ENCODE measurements at places on chromosomes 13 and 19.

GRCh38 chr13:27834095-27834494, 41.8 kb downstream of the GSX1 start:
- DNase-seq = no peak

DNA sequence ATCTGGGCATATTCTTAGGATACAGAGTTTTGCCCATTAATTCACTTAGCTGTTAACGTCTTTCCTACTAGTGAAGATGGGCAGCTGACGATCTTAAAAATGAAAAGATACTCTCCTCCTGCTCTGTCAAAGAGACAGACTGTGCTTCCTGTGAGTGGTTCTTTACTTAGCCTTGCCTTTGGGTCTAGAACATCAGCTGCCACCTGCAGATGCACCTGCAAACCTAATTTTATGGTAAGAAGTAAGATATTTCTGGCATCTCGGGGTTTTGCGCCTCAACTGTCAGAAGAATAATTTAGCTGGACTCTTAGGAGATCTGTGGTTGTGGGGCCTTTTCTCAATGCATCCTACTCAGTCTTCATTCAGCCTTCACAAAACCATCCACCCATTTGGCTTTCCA, 36.2 kb downstream of the TRPC4 start:
- DNase-seq = no peak

DNA sequence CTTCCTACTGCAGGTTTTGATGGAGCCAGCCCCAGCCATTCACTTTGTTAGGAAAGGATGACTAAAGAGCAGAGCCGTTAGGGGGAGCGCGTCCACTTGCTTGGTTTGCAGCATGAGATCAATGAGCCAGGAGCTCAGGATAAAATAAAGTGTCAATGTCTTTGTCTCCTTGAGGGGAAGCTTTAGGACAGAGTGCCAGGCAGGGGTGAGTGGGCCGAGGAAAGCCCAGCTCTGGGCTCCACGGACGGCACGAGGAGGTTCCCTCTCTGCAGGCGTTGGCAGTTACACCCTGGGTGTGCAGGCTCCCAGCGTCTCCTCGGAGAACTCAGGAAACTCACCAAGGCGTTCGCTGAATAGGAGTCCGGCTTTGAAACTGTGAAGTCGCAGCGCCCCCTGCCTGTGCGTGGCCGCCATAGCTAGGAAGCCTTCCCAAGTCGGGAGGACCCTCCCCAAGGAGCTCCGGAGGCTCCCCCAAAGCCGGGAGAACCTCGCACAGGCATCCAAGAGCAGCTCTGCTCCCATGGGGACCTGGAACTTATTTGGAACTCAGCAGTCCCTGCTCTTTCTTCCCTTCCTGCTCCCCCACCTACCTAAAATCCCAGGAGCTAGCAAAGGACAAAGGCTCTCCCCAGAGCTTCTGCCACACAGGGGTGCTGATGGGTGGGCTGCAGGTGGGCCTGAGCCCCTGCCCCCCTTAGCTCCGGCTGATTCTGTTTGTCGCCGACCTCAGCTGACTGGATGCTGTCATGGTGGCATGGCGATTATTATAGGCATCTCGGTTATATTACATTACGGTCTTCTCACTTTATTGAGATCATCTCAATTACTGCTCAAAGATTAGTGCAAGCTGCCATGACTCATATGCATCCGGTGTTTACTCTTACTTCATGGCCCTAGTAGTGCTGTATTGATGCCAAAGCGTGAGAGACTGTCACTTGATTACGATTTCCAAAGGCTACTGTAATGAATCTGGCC, 34.4 kb downstream of the GSX1 start:
- peak; percentile 46 for DNase-seq

DNA sequence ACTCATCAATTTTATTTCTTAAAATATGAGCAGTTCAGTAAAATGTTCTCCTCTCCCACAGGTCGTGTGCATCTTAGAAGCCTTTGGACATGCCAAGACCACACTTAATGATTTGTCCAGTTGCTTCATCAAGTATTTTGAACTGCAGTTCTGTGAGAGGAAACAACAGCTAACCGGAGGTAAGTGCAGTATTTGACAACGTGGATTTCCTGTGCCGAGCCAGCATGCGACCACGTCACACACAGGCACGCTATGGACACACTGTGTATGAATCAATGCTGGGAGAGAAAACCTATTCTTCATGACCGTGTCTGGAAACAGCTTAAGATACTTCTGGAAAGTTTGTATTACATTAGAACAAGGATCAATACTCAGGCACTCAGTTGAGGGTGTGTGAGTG, 268.5 kb downstream of the MYO16 start:
- no peak for DNase-seq

DNA sequence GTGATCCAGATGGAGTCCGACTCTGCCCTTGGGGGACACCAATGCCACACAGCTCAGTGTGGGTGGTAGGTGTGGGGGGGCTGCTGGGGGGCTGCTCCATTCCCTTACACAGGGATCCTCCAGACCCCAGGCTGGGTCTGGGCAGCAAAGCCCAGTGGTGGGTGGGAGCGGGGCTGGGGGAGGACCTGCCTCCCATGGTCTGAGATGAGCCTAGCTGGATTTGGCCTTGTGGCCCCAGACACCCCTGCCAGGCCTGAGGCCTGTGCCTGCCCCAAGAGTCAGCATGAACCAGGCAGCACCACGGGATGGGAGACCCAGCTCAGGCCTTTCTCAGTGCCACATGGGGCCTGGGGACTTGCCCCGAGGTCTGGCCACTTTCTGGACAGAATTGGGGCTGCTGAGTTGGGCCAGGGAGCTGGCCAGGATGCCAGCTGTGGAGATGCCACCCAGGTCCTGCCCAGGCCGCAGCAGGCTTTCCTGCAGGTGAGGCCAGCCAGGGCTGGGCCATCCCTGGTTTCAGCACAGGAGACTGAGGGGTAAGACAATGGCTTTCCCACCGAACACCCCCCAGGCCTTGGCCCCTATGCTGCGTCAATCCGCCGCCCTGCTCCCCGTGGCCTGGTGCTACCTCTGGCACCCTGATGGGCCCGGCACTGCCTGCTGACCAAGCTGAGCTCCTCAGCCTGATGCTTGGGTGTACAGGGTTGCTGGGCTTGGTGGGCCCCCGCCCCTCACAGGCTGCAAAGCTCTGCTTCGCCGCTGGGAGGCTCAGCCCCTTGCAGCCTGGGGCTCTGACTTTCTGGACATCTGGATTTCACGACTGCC, 24.2 kb downstream of the CEBPG start:
- DNase-seq = no peak

GRCh38 chr13:112711528-112712265, 21.9 kb downstream of the ATP11A start:
- peak; percentile 51 for DNase-seq

GRCh38 chr19:36420961-36421748, 2.7 kb upstream of the ZFP82 start:
- no peak for DNase-seq

DNA sequence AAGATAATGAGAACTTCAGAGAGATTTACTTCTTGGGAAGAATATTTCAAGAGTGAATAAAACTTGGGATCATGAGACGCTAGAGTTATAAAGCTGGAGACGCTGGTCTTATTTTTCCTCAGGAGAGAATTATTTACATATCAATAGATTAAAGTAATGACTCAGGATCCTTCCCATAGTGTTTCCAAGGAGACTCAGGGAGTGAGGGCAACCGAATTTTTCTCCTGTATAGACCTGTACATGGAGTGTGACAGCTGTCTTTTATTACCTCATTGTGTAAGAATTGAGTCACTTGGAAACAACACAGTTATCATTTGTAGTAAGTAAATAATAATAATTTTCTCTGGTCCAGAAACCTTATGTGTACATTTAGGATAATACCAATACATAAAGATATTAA, 1905.5 kb downstream of the OLFM4 start:
- no peak for DNase-seq

DNA sequence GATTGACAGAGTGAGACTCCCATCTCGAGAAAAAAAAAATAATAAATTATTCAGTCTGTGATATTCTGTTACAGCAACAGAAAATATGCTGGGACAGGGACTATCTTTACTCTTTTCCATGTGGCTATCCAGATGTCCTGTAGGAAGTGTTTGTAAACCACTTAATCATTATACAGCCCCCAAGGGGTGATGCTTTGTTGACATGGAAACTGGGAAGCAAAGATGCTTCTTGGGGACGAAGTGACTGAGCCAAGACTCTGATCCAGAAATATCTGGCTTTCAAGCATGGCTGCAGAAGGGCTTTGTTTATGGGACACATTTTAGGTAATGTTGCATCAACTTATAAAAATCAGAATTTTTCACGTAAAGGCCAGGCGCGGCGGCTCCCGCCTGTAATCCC, 5.4 kb downstream of the ZNF8 start:
- no peak for DNase-seq

All from HS-27A (cell line).